ENCODE measurements at places on chromosomes 16 and 17.

- no peak for DNase-seq
Measured at GRCh38 chr17:7569571-7569970, 7.9 kb downstream of the SENP3 start.

GRCh38 chr16:51133183-51133582 lies 17.9 kb downstream of the SALL1 start:
- DNase-seq = no peak

GRCh38 chr16:4806280-4806679 lies 3.8 kb upstream of the ROGDI start:
- DNase-seq = no peak

- DNase-seq = no peak
Measured at GRCh38 chr16:71283612-71284011, 5.6 kb downstream of the CMTR2 start.

DNA sequence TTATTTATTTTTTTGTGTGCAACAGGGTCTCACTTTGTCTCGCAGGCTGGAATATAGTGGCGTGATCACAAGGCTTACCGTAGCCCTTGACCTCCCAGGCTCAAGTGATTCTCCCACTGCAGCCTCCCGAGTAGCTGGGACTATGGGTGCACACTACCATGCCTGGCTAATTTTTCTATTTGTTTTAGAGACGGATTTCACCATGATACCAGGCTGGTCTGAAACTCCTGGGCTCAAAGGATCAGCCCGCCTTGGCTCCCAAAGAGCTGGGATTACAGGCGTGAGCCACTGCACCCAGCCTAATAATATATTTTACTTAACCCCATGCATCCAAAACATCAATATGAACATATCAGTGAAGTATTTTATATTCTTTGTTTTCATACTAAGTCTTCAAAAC lies 2.0 kb downstream of the CCDC200 start:
- DNase-seq = no peak

DNA sequence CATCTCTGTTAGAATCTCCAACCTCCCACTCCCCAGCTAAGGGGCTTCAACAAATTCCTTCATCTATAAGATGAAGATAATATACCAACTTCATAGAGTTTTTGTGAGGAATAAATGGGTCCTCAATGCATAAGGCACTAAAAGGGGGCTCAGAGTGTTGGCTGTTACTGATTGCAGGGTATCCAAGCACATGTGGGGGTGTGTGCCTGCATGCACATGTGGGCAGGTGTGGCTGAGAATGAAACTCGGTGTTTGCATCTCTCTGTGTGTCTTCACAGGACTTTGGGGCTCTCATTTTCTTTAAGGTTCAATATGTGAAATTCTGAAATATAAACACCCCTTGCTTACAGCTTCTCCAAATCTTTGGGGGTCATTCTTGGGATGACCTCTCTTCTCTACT lies 4.1 kb upstream of the PPP1R9B start:
- DNase-seq = no peak

DNA sequence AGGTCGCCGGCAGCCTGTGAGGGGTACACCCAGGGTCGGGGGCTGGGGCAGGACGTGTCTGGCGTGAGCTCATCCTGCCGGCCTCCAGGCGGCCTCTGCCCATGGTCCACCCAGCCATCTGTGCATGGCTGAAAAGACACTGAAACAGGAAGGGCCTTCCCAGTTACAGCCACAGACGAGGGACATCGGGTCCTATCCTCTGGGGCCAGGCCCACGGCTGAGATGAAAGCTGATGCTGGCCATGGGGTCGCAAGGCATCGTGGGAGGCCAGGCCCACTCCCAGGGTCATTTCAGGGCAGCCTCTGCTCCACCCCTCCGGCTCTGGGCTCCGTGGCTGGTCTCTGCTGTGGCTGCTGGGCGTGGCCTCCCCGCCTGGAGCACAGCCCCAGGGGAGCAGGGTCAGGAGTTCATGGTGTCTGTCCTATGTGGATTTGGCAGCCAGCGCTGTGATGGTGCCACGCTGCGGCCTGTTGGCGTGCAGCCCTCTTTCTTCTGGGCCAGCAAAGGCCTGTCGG lies 16.6 kb upstream of the ATP6V0C start:
- no peak for DNase-seq

DNA sequence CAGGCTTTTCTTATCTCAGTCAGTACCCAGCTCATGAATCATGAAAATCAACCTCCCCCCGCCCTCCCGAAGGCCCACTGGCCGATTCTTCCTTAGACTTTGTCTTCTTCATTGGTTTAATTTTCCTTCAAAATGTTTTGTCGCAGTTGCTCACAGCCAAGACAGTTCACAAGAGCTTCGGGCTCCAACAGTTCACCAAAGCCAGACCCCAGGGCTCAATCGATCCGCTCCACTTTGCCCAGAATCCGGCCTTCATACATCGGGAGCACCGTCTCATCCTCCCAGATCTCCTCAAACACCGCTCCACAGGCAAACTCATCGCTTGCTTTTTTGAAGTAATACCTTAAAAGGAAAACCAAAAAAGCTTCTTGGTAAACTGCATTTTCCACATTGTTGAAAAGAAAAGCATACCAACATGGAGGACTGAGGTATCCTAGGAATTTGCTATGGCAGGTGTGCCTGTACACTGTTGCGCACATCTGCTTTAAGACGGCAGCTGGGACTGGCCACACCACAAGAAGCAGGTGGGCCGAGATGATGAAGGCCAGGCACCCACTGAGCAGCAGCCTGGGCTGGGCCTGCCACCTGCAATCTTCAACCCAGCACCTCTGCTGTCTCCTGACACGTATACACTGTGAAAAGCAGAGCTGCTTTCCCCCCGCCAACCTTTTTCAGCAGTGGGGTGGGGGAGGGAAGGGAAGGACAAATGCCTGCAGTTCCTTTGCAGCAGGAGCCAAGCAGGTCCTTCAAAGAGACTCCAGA lies 31.5 kb downstream of the AXIN2 start:
- no peak for DNase-seq

GRCh38 chr17:16391451-16391850 lies 10.6 kb downstream of the UBB start:
- DNase-seq = no peak

GRCh38 chr16:75244225-75244809 lies 7.1 kb downstream of the BCAR1 start:
- no peak for DNase-seq

- no peak for DNase-seq
Measured at GRCh38 chr17:62626719-62627218, 701 bp upstream of the MRC2 start.

GRCh38 chr16:52932321-52932720 lies 120.4 kb downstream of the CHD9NB start:
- no peak for DNase-seq

- DNase-seq = no peak
Measured at GRCh38 chr17:30117675-30118081, 1.1 kb downstream of the NSRP1 start.

DNA sequence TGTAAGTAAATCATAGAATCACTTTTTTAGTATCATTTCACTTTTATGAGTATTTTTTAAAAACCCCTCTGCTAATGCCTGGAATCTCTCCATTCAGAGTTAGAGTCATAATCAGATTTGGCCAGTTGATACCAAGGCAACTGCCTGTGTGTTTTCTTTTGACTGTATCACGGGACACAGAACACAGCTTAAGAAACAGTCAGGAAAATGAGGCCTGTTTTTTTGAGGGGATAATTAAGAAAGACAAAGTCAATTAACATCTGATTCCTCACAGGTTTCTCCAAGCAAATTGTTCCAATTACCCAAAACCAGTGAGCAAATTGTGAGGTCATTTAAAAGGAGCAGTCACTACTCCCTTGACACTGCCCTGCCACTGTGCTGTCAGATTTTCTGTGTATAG lies 944.5 kb upstream of the SOX9 start:
- DNase-seq = no peak

Measured in stimulated activated CD4-positive, alpha-beta T cell treated with anti-CD3 and anti-CD28 coated beads, Interleukin-4, amount 100 ng/mL, for 4 hours (primary cell).